ENCODE measurements at places on chromosomes 2 and 18.

GRCh38 chr2:2012505-2012904 is 268.2 kb upstream of the PXDN start:
- no peak for DNase-seq

- DNase-seq = peak; percentile 17
These were observed 28.4 kb upstream of the GTF2A1L start for GRCh38 chr2:48589170-48589767.

DNA sequence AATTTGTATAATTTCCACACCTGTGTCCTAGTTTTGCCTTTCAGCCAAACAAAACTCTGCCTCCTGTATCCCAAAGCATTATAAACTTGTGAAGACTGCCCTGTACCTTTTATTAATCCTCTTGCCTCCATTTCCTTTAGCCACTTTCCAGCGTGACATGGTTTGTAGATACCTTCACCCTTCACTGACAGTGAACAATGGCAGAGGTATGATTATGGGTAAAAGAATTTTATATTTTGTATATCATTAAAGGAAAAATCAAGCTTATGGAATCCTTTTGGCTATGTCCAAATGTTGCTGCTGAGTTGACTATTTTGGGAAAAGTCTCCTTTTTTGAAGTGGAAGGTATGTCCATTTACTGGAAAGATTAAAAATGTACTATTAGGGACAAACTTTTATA is 251.7 kb downstream of the HNMT start:
- DNase-seq = no peak

DNA sequence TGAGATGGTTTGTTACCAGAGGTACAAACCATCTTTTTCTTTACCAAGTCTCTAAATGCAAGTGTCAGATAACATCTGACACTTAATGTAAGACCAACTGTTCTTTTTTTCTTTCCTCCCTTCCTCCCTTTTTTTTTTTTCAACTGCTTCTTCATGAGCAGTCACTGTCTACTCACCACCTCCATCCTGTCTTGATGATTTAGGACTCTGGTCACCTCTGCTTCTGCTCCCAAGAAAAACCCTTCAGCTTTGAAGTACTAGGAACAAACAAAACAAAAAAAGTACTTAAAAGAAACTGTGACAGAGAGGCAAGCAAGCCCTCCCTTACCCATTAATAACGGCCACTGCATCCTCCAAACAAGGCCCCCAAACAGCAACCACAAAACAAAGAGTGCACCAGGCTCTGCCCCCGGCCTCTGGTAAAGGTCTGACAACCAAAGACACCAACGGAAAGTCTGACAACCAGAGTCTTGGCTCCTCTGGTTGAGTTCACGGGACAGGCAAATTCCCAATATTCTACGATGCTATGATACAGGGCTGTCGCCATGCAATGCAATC is 141.0 kb downstream of the ARL4C start:
- DNase-seq = no peak

DNA sequence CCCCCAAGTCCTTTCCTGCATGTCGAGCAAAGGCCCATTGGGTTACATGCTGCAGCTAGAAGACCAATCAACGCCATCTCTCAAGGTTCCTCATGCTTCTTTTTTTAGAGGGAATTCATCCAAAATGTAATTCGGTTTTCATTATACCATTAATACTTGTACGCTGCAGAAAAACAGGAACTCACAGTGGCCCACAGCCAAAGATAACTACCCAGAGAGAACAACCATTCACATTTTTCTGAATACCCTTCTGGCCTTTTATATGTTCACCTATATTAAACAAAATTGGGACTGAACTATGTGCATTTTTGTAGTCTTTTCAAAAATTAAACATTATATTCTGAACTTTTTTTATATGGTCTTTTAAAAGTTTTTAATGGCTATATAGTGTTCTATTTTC is 25.8 kb downstream of the FARP2 start:
- DNase-seq = no peak

GRCh38 chr2:16640867-16641266 is 24.8 kb downstream of the CYRIA start:
- no peak for DNase-seq

GRCh38 chr2:241882091-241882625 is 12.6 kb downstream of the RTP5 start:
- DNase-seq = no peak

DNA sequence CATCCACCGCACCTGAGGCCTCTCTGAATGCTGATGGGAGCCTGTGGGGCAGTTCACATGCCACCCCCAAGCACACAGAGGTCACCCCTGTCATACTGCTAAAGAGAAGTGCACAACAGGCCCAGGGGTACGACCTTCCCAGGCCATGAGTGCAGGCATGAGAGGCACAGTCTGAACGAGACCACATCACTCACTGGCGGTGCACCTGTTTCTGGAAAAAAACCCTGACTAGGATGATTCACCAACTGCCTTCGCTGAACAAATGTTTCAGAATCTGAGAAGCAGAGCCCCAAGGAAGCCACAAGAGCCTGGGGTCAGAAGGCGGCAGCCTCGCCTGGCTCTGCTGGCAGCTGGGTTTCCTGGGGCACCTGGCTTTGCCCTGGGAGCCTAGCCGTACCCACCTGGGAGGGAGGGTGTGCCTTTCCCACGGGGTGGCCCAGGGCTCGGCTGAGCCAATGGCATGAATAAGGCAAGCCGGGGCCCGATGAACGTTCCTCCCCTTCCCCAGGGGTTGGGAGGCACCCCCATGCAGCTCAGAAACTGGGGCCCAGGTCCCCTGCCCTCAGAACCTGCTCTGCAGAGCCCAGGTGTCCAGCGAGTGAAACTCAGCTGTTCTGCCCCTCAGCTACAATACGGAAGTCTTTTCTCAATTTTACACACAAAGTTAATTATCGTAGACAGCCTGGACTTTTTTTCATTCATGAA is 73.8 kb downstream of the HDAC4 start:
- DNase-seq = peak; percentile 30

GRCh38 chr2:206520450-206520849 is 77.1 kb downstream of the ADAM23 start:
- no peak for DNase-seq

DNA sequence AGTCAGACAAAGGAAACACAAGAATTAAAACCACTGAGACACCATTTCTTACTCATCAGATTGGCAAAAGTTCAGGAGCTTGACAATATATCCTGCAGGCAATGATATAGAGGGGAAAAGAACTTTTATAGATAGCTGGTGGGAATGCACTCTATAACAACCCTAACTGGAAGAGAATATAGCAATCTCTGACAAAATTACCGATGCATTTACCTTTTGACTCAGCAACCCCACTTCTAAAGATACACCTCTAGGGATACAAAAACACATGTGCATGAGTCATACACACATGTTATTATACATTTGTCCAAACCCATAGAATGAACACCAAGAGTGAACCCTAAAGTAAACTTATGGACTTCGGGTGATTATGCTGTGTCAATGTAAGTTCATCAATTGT is 79.4 kb upstream of the SRD5A2 start:
- DNase-seq = no peak

- no peak for DNase-seq
These were observed 344.8 kb downstream of the MTX2 start for GRCh38 chr2:176614049-176614448.

Measured in H54 (cell line).